ENCODE measurements at places on chromosomes 12 and 14.

DNA sequence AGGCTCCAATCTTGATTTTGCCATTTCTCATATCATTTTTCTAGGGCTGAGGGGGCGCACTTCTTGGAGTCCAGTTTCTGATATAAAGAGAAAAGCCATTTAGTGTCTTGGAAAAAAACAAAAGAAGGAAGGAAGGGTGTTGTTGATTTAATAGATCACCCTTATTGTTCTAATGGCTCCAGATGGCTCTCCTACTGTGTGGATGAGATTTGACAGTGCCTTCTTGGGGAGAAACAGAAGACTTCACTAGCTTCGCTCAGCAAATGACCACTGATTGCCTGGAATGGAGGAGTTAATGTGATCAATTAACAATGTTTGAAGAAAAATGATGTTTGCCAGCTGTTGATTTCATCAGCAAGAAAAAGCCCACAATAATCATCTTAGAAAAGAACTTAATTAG is 216.2 kb downstream of the APAF1 start:
- DNase-seq: no peak

DNA sequence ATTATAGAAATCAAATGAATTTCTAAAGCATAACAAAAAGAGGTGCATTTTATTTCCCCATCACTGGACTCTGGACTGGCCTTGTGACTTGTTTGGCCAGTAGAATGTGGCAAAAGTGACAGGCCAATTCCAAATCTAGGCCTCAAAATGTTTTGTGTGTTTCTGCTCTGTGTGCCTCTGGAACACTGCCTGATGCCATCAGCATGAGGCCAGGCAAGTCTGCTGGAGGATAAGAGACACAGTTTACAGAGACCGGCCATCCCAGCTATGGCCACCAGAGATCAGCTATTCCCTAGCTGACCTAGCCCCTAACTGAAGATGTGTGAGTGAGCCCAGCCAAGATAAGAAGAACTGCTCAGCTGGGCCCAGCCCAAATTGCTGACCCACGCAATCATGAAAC is 32.9 kb downstream of the ASCL1 start:
- no peak for DNase-seq

DNA sequence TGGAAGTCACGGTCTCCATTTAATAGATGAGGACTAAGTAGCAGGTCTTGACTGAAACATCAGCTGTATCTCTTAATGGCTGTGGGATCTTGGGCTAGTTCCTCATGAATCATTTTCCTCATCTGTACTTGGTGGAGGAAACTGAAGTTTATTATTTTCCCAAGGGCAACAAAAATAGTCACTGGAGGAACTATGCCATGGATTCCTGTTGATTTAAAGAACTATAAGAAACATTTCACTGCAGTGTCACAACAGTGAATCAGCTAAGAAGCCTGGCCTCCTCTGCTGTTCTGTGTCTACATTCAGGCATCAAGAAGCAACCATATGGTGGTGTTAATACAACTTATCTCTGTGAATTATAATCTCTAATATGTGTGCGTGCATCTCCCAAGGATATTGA is 200.5 kb downstream of the STXBP6 start:
- no peak for DNase-seq

DNA sequence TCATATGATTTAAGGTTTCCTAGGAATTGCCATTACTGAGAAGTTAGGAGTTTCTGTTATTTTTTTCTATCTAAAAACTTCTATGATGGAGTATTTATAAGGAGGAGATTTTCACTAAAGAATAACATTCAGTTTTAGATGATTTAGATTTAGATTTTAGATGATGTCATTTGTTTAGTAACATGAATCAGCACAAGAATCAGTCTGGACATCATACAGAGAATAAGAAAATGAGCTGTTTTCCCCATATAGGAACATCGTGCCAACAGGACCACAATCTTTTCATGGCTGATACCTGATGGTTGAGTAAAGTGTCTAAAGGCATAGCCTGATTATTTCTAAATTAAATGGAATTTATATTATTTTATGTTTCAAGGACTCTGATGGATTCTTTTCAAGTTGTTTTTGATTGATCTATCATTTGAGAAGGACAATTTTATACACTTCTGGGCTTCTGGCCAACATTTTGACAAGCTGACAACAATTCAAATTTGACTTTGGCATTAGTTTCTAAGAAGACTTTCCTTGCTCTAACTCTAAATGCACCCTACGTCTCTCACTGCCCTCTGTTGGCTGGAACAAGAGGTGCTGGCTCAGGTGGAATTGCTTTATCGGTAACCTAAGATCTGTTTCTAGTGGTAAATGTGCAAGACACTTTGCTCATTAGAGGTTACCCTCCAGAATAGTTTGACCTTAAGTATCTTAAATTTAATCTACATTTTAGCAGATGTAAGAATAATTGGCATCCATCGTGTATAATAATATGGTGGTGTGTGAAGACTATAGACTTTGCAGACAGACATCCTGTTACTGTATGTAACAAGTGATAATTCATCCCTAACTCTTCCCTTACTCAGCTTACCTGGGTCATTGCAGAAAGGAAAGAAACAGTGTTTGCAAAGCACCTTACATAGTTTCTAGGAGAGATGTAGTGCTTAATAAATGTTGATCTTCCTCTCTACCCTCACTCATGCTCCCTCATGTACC is 42.8 kb upstream of the CPSF6 start:
- peak; percentile 15 for DNase-seq

GRCh38 chr12:47078086-47078395 is 1.4 kb upstream of the PCED1B start:
- DNase-seq: no peak

DNA sequence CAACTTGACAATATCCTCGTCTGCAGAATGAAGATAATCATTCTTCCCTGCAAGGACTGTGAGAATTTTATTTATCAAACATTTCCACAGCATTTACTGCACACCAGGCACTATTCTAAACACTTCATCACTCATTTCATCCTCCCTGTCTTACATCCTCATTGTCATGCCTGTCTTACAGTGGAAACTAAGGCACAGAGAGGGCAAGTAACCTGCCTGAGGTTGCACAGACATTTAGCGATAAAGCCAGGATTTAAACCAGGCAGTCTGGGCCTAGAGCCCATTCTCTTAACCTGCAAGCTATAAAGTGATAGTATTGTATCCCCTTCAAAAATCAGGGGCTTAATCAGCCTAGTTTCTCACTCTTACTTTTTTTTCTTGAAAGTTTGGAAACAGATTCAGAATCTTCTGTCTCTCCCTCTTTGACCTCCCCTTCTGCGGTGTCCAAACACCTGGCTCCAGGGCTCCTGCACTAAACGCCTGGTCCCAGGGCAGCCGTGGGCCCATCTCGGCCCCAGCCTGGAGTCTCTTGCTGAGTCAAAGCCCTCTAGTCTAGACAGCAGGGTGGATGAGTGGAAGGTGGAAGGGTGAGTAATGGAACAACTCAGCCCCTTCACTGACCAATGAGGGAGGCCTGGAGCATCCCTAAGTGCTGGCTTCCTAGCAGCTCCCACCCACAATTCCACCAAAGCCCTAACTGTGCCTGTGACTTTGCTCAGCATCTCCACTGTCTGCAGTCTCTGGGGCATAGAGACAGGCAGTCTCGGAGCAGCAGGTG is 12.5 kb downstream of the ISM2 start:
- DNase-seq: peak; percentile 91

DNA sequence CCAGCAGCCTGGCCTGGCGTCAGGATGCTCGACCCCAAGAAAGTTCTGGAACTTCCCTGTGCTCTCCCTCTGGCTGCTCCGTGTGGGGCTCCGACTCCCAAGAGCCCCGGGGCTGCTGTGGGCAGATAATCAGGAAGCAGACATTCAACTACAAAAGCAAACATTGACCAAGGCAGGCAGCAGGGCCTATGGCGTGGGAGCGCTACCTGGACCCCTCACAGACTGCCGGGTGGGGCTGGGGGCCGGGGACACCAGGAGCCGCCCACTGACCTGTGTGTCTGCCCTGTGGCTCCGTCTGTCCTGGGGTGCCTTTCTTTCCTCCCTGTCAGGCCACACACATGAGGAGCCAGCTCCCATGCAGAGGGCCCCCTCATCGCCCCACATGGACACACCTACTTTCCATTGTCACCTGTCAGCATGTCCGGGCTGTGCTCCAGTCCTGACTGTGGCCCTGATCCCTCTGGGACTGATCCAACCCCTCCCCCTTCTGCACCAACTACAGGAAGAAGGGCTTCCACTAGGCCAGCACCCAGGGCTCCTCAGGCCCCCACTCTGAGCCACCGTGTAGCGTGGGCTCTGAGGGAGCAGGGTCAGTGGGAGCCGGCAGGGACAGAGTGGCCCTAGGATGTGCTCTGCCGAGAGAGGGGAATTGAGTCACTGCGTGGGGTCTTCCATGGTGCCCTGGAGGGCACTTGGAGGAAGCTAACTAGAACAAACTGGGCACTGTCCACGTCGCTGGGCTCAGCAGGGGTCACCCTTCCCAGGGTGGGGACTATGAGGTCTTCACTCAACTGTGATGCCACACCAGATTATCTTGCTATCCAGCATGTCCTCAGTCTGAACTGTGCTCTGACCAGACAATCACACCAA is 215.4 kb upstream of the C14orf180 start:
- DNase-seq: no peak

- DNase-seq: no peak
Measured at GRCh38 chr14:89909586-89909985, 44.9 kb downstream of the EFCAB11 start.

DNA sequence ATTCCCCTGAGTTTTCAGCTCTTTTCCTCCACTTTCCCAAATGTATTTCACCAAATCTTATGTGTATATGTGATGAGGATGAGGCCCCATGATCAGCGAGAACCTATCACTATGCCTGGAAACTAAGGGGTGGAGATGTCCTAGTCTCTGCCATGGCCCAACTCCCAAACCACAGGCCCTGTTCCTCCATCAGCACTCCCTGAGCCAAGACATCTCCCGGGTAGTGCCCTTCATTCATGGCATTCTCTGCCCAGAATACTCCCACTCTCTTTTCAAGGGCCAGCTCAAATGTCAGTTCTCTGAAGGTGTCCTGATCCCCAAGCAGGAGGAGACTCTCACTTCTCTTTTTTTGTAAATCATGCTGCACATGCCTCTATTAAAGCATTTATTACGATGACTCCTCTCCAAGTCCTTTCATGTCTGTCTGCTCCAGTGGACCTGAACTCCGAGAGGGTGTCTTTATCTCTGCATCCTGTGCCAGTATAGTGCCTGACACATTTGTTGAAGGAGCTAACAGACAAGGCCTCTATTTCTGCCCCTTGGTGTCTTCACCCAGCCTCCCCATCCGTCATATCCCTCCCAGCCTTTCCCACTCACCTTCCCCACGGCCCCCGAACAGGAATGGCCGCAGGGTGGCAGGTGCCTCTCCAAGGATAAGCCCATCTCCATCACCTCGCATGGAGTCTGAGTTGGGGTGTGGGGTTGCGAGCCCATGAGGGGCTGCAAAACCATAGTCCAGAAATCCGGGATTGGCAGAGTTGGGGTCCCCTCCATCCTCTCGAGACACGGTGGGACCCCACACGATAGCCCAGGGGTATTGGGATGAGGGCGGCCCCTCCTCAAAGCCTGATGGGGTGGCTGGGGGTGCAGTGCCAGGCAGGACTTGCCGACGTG is 3.7 kb downstream of the PIANP start:
- no peak for DNase-seq

GRCh38 chr14:64440494-64440893 is 24.8 kb upstream of the AKAP5 start:
- no peak for DNase-seq

DNA sequence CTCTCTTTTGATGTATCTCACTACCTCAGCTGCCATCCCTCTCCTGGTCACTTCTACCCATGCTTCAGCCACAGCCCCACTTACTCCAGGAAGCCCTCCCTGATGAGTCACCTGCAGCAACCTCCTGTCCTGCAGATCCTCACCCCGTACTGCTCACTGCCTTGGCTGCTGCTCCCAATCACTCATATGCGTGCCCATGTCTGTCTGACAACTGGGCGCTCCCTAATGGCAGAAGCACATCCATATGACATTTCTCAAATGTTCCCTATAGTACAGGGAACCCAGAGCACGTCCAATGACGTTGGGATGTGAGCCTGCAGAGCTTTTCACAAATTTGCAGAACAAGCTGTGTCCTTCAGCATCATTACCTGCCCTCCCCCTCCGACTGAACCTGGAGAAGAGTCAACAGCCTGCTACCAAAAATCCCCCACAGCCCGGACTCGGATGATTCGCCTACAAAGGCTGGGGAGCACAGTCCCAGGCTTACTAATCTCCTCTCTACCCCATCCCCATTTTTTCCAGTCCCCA is 90.0 kb downstream of the SINHCAF start:
- DNase-seq: peak; percentile 34

GRCh38 chr12:7136071-7136470 is 5.9 kb downstream of the CLSTN3 start:
- no peak for DNase-seq

DNA sequence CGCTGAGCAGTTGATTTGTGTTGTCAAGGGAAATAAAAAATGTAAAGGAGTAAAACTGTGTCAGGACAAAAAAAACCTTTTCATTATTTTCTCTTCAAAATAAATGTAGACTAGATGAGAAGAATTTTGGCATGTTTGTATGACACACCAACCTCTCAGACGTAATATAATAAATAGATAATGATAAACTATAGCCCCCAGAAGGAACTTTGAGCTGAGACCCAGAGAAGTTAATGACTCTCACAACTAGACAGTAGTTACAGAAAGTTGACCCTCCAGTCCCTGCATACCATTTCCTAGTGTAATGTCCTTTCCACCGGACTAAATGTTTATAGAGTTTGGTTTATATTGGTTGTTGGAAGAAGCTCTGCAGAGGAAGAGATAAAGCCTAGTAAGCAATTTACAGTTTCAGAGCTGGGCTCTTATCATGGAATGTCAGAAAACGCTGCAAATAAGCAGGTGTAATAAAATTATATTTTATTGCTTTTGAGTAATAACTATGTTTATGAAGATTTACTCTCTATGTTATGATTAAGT is 97.3 kb downstream of the TRHDE start:
- DNase-seq: no peak

- peak; percentile 37 for DNase-seq
Measured at GRCh38 chr14:34098045-34098984, 147.4 kb upstream of the EGLN3 start.

GRCh38 chr14:85295318-85295717 is 234.6 kb upstream of the FLRT2 start:
- DNase-seq: no peak

GRCh38 chr14:33647385-33647786 is 303.5 kb downstream of the EGLN3 start:
- DNase-seq: peak; percentile 97

DNA sequence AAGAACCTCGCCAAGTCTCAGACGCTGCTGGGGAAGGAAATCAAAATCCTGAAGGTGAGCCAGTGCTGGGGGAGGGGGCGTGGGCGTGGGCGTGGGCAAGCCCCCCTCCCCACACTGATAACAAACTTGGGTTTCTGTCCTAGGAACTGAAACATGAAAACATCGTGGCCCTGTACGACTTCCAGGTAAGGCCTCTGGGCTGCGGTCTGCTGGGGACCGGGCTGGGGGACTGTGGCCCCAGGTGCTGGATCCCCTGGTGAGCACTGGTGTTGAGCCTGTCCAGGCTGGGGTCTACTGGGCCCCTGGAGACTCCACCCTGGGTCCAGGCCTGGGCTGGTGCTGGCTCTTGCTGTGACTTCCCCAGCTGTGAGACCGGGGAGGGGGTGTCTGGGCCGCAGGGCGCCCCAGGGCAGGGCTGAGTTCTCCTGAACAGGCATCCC is 1.2 kb downstream of the ULK1 start:
- DNase-seq: no peak

GRCh38 chr12:6380141-6381121 is 3.5 kb upstream of the LTBR start:
- no peak for DNase-seq
